HFFc6 (cell line): ENCODE measurements at places on chromosomes 3 and 15. TPM values are rescaled to one million over a fixed set of nuclear protein-coding genes. Genes with fewer than 3 reads are reported as not detected.

DNA sequence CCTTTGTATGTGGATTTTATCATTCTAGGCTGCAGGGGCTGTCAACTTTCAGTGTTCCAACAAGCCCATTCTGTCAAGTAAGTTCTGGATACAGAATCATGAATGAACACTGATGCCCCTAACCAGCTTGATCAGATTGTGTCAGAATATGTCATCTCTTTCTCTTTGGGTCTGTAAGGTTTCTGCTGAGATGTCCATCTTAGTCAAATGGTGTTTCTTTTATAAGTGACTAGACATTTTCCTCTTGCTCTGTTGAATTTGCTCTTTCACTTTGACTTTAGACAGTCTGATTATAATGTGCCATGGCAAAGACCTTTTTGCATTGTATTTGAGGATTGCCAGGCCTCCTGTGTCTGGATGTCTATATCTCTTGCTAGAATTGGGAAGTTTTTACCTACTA lies 660.9 kb upstream of the CBLB start:
- no peak for DNase-seq

DNA sequence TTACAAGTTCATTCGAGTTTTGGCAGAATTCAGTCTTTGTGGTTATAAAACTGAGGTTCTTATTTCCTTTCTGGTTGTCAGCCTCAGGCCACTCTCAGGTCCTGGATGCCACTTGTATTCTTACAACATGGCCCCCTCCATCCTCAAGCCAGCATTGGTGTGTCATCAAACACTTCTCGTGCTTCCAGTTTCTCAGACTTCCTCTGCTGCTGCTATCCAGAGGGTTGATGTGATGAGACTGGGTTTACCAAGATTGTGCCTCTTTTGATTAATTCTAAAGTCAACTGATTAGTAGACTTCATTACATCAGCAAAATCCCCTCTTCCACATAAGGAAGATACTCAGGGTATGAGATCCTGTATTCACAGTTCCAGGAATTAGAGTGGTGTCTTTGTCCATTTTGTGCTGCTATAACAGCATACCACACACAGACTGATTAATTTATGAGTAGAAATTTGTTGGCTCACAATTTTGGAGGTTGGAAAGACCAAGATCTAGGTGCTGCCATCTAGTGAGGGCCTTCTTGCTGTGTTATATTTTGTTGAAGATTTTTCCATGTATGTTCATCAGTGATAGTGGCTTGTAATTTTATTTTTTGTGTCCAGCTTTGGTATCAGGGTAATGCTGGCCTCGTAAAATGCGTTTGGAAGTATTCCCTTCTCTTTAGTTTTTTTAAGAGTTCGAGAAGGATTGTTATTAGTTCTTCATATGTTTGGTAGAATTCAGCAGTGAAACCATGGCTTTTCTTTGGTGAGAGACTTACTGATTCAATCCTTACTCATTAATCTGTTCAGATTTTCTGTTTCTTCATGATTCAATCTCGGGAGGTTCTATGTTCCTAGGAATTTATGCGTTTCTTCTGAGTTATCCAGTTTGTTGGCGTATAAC lies 11.1 kb downstream of the LRCH3 start:
- peak; percentile 69 for DNase-seq

- DNase-seq = no peak
Measured at GRCh38 chr15:43314171-43314570, 16.2 kb downstream of the LCMT2 start.

DNA sequence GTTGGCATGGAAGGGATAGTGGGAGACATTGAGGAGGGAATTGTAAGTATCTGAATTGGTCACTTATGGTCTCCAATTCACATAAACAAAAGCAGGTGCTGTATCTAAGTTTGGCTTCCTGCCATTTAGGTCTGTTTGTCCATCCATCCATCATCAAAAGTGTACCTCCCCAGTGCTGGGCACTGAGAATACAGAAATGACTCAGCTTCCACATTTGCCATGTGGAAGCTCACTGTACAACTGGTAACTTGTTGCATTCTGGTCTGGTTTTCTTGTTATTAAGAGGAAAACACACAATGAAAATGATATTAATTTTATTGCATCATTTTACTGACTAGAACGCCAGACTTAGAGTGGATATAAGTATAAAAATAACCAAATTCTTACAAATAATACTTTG lies 30.9 kb upstream of the MUC13 start:
- no peak for DNase-seq

DNA sequence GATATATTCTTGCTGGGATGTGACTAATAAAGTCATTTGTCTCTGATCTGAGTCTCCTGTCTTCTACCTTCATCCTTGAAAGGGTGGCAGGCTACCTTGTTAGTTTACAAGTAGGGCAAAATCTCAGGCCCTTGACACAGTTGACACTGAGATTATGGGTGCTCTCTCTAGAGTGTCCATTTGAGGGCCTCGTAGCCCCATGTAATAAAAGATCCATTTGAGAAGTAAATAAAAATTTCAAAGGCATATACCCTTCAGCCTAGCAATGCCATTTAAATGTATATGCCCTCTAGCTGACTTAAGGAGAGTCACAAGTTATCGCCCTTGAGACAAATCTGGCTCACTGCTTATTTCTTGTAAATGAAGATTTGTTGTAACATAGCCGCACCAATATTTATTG lies 98.6 kb downstream of the TCF12 start:
- no peak for DNase-seq

GRCh38 chr3:38397320-38397719 lies 50.7 kb downstream of the XYLB start:
- no peak for DNase-seq

DNA sequence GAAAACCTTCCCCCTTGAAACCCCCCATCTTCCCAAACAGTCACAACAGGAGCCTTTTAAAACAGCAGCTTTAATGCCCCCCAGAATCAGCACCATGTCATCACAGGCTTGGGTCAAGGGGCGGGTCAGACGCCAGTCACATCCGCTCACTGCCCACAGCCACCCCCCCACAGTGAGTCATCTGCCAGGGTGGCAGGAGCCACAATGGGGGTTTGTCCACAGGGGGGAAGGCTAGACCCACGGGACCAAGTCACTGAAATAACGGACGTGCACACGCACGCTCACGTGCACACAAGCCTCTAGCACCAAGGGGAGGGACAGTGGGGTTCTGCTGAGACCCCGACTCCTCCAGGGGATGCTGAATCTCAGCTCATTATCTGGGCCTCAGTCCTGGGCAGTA lies 441 bp upstream of the UCN2 start:
- peak; percentile 77 for DNase-seq

DNA sequence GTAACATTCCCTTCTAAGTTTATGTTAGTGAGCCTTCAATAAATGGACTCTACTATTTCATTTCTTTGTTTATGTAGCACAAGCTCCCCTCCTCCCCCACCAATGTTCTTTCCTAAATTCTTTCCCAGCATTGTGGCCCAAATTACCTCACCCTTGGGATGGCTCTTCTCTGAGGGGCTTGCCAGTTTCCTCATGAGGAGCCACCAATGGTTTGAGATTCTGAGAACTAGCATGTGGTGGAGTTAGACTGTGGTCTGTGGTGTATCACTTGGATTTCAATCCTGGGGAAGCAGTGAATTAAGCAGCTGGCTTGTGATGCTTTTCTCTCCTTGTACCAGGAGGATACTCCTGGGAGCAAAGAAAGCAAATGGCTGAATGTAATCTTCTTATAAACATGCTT lies 50.0 kb upstream of the NPHP3 start:
- no peak for DNase-seq

DNA sequence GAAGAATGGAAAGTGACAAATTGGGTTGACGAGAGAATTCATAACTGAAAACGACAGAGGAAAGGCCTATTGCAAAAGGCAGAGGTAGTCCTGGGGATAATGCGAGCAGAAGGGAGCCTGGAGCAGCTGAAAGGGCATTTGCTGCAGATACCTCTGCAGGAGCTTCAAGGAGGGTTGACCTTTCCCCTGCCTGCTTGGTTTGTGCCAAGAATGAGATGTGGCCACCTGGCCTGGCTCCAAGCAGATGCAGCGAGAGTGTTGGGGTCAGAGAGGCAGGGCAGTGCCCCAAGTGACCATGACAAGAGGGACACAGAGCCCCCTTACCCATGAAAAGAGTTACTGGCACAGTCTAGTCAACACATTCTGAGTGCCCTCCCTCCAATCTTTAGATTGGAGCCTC lies 43.5 kb downstream of the SLC41A3 start:
- DNase-seq = no peak

DNA sequence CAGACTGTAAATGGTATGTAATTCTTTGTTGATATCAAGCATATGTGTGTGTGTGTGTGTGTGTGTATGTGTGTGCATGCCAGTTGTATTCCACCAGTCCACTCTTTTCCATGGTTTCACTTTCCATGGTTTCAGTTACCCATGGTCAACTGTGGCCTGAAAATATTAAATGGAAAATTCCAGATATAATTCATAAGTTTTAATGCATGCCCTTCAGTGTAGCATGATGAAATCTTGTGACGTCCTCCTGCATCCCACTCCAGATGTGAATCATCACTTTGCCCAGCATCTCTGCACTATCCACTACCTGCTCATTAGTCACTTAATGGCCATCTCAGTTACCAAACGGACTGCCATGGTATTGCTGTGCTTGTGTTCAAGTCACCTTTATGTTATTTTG lies 215.9 kb downstream of the GBE1 start:
- peak; percentile 22 for DNase-seq

DNA sequence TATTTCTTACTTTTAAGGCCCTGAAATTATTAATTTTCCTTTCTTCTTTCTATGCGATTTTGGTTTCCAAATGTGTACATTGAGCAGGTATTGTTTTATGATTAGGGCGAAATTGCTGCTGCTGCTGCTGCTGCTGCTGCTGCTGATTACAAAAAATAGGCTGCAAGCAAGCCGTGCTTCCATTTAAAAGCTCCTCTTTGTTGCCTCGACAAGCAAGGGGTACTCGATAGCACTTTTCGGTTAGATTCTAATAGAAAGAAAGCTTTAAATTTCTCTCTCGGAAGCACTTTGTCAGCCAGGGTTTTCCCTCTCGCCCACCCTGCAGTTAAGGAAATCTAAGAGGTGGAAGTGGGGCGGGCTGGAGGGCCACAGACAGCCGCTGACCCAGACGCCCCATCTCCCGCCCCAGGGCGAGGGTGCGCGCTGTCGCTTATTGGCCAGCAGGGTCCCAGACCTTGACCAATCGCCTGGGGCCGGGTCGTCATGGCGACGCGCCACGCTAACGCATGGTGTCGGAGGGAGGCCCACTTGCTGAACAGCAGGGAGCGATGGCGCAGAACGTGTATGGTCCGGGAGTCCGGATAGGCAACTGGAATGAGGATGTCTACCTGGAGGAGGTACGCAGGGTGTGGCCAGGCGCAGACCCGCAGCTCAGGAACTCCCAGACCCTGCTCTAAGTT lies at the start of gene CFAP161:
Gene CFAP161, plus strand, starts transcription at position 489 of the 680 bp plus-strand sequence. Its CDS starts 60 bp downstream, at position 549.
- peak; percentile 46 for DNase-seq

GRCh38 chr15:71182522-71182921 lies 67.3 kb downstream of the THSD4 start:
- no peak for DNase-seq

DNA sequence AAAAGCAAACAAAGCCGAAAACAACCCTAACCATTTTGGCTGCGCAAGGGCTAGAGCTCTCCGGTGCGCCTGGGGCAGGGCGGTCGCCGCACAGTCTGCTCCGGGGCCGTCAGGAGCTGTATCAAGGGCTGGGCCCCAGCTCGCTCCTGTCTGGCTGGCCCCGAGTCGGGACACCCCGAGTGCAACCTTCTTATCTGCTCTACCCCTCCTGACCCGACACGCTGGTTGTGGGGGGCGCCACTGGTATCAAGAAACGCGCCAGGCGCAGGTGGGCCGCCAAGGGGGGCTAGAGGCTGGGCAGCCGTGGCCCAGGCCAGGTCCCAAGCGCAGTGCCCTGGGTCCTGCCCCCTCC lies 36.0 kb downstream of the NR2F2 start:
- DNase-seq = no peak

- no peak for DNase-seq
Measured at GRCh38 chr3:172476347-172476746, 28.1 kb upstream of the GHSR start.

- DNase-seq = no peak
Measured at GRCh38 chr3:36166477-36166876, 213.8 kb upstream of the STAC start.

DNA sequence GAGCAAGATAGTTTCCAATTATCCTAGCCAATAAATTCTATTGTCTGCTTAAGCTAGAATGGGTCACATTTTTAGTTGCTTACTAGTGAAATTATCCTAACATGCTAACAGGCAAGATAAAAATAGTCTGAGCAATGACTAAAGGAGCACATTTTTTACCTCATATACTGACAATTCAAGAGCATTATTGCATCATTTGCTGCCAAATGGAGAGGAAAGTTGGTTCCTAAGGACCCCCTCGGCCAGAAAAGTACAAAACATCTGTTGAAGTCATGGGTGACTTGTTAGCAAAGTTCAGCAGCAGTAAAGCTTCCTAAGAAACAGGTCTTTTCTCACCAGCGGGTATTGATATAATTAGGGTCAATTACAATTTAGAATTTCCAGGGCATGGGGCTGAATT lies 1001.0 kb downstream of the FHIT start:
- no peak for DNase-seq

- no peak for DNase-seq
Measured at GRCh38 chr3:143367171-143367570, 247.6 kb downstream of the CHST2 start.

DNA sequence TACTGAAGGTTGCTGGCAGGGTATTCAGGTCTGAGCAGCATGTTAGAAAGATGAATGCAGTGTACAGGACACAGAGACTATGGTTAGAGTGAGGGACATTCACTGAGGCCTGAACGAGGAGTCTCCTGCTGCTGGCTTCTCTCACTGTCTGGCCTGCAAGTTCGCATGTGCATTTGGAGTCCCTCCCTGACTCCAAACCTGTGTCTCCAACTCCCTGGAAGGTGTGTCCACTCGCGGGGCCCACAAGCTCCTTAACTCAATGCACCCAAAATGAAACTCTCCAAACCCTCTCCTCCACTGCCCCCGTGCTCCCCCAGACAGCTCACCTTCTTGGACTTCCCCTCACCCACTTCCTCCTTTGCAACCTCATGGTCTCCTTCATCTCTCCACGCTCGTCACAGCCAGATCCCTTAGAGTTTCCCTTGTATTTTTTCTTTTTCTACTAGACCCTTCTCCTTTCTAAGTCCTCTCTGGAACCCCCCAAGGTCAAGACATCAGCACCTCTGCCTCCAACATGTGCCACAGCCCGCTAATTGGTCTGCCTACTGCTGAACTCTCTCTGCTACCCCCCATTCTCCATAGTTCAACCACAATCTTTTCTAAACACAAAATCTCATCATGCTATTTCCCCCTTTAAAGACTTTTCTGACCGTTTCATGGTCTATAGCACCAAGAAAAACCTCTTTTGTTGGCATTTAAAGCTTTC lies 58.3 kb downstream of the HES1 start:
- no peak for DNase-seq

IL5RA gene
- not detected in 2 replicates for total RNA-seq

HSPBAP1 gene
- 1.8 to 2.4 TPM (median 1.8 TPM) in 3 replicates for total RNA-seq

PRTG gene
- 0.21 to 1.6 TPM (median 0.37 TPM) in 3 replicates for total RNA-seq

PPCDC gene
- 10.1 to 11.7 TPM (median 10.2 TPM) in 3 replicates for total RNA-seq

STT3B gene
- 118 and 127 TPM in 2 replicates for total RNA-seq

DHX36 gene
- total RNA-seq = 50.7 to 62.9 TPM (median 52.2 TPM) in 3 replicates

KCNMB2 gene
- total RNA-seq = not detected in 2 replicates

SLC12A1 gene
- not detected in 3 replicates for total RNA-seq

AQP9 gene
- total RNA-seq = not detected in 3 replicates

TBC1D5 gene
- 38.2 to 41.0 TPM (median 39.8 TPM) in 3 replicates for total RNA-seq

ADAMTS17 gene
- not detected in 3 replicates for total RNA-seq
